ENCODE measurements at places on chromosomes 2 and 18. TPM values are rescaled to one million over a fixed set of nuclear protein-coding genes. Genes with fewer than 3 reads are reported as not detected.

GRCh38 chr2:8486141-8486540 lies 195.7 kb upstream of the ID2 start:
- DNase-seq, result no peak
- H3K4me3 ChIP-seq, result no peak overlapping the region
- no peaks in the 10 kb centered on the region for H3K36me3 ChIP-seq
- no peaks in the 10 kb centered on the region for H3K27me3 ChIP-seq

- no peak overlapping the region for H3K4me3 ChIP-seq
- no peaks in the 10 kb centered on the region for H3K4me1 ChIP-seq
- no peak for DNase-seq
- H3K27me3 ChIP-seq, result peaks cover 23% of the 10 kb centered on the region
- no peaks in the 10 kb centered on the region for H3K36me3 ChIP-seq
Measured at GRCh38 chr2:120430501-120430830, 84.5 kb downstream of the INHBB start.

DNA sequence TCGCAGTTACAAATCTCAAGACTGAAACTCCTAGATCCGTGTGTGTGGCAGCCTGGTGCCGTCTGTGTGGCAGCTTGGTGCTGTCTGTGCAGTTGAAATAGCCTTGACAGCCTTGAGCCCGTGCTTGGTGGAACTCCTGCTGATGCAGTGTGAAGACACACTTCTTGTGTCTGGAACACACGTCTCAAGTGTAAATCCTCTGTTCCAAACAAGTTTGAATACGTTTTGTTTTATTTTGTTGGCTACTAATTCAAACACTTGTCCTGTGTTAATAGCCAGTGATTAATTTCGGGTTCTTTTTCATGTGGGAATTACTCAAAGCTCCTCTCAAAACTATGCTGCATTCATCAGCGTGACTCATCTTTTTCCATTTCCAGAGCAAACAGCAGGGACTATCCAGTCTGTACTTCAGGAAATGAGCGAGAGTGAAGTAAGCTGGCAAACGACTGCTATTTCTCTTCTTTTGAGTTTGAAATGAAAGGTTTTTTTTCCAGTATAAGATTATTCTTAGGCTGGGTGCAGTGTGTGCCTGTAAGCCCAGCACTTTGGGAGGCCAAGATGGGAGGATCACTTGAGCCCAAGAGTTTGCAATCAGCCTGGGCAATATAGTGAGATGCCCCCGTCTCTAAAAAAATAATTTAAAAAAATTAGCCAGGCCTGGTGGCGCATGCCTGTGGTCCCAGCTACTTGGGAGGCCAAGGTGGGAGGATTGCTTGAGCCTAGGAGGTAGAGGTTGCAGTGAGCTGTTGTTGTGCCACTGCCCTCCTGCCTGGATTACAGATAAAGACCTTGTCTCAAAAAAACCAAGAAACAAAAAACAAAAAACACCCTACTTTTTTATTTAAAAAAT lies 152.9 kb downstream of the SPP2 start:
- peak overlapping the region; percentile 78 for H3K27ac ChIP-seq
- peak overlapping the region; percentile 61 for H3K4me3 ChIP-seq
- peaks cover 6% of the 10 kb centered on the region for H3K27me3 ChIP-seq
- DNase-seq, result peak; percentile 96
- no peaks in the 10 kb centered on the region for H3K36me3 ChIP-seq

- peaks cover 19% of the 10 kb centered on the region for H3K4me1 ChIP-seq
- H3K4me3 ChIP-seq, result no peak overlapping the region
- peak overlapping the region; percentile 59 for H3K27ac ChIP-seq
Measured at GRCh38 chr2:183951630-183952029, 646.7 kb upstream of the ZNF804A start.

KIF1A gene
- not detected for total RNA-seq

ABCG5 gene
- total RNA-seq, result not detected

MEP1B gene
- total RNA-seq, result not detected
